ENCODE measurements at places on chromosomes 3 and 15.

DNA sequence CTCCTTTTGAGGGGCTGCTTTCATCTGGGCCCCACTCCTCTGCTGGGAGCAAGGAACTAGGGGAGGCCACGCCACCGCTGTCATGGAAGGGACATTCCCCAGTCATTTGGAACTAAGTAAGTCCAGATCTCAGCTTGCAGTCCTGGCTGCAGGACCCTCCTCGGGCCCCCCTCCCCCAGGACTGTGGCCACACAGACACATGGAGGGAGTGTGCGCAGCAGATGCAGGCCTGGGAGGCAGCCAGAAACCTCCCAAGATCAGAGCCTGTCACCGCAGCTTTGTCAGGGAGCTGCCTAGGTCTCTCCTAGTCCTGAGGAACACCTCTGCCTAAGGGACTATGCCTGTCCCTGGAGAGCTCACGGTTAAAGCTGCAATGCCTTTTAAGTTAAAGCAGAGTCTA, 7.3 kb upstream of the SEMA3F start:
- no peak for DNase-seq

DNA sequence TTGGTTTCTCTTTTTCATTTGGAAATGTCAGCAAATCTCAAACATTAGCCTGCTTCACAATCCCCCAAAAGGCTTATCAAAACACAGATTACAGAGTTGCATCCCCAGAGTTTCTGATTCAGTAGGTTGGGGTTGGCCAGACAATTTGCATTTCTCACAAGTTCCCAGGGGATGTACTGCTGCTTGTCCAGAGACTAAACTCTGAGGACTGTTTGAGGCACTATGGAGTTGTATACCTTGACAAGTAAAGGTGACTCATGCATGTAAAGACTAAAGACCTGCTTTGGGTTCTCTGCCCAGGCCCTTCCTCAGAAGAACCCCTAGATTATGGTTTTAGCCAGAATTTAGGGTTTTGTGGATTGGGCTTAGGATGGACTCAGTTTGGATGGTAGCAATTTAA, 151.1 kb upstream of the ARHGEF26 start:
- DNase-seq: no peak

DNA sequence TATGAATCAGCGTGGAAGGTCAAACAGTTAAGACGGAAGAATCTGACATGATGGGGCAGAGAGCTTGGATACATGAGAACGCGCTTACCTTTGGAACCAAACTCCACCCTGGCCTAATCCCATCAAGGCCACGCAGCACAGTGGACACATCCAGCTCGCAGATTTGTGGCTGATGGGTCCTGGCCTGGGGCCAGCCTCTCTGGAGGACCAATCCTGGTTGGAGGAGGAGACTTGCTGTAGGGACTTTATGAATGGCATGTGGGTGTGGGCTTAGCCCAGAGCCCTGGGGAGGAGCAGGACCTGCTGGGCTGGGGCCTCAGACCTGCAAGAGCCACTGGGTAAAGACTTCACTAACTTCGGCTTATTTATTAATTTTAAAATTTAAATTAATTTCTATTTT, 73.4 kb upstream of the ANKRD34C start:
- no peak for DNase-seq

DNA sequence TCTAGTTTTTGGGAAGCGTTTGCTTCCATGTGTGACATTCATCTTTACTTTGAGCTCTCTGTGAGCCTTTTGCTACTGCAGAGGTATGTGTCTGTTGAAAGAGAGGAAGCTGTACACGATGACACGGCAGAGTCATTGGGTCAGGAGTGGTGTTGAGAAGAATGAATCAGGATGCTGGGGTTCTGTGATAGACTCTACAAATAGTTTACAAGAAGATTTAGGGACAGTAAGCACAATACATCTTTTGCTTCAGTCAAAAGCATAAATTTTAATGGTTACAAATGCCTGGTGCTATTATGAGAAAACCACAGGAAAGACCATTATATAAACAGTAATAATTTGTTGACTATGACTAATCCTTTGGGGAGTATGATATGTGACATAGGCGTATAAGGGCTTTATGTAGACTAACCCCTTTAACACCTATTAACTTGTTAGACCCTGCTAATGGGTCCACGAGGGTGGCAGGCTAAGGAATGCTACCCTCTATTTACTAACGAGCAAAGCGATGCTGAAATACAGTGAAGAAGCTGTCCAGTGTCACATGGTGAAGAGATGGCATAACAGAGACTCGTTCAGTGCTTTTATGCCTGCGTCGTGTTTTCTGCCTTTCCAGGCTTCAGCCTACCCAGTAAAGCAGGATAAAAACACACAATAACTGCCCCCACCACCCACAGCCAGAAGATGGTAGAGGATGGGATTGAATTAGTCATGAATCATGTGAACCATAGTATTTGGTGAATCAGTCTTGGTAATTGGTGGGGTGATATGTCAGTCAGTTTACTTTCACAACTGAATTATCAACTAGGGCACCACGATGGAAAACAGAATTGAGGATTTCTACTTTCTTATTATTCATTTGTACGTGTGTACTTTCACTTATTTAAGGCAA, 118.8 kb downstream of the LPP start:
- no peak for DNase-seq

DNA sequence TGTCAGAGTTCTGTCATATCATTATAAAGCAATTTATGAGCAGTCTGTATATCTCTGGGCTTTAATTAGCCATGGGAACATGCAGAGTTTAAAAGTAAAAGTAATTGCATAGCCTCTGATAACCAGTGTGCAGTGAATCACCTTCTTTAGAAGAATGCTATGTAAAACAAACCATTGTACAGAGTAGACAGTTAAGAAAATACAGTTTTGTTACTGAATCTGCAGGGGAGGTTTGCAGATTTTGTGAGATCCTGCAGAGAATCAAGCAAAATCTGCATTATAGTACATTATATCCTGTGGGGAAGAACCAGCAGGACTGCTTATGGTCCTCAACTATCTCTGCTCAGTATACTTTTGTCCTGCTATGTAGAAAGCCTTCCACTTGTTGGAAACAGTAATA, 396.2 kb upstream of the NAALADL2 start:
- DNase-seq: no peak

DNA sequence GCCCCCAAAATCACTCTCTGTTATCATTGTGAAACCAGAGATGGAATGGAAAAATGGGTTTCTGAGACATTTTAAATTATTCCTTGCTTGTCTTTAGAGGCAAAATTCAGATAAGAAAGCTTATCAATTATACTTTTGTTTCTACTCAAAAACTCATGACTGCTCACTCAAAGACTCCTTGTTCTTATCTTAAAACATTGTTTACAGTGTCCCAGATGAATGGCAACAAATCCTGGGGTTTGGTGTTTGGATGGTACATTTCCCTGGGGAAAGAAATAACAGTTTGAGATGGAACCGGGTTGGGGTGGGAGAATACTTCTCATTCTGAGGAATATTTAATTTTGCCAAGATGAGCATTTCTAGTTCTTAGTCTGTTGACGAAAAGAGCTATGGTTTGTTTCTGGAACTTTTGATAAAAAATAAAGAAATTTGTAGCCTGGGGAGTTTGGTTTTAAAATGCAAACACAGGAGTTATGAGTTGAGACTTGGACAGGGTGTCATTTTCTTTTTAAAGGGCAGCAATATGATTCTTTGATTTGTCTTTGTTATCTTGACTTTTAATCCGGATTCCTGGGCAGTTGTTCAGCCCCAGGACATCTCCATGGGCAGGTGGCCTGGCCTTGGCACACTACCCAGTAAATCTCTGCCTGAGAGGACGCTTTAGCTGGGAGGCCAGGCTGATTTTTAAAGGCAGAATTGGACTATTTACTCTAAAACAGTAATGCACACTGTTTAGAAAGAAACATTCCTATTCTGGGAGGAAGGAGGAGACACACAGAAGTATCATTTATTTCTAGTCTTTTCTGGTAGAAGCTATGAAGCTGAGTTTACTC, 32.4 kb downstream of the BTD start:
- no peak for DNase-seq

GRCh38 chr3:50609071-50609762, 2.4 kb downstream of the CISH start:
- DNase-seq: no peak
